NCI-H460 (cell line): ENCODE measurements at places on chromosomes 1 and 21. TPM values are rescaled to one million over a fixed set of nuclear protein-coding genes. Genes with fewer than 3 reads are reported as not detected.

The COQ8A gene
- total RNA-seq: 24.7 and 29.0 TPM in 2 replicates

The CCDC190 gene
- total RNA-seq: not detected in 2 replicates

The CAMTA1 gene
- total RNA-seq: 39.0 and 39.9 TPM in 2 replicates

The SYCP1 gene
- total RNA-seq: not detected in 2 replicates

- DNase-seq: no peak
These were observed 52.8 kb downstream of the FHAD1 start for GRCh38 chr1:15299806-15300205.

DNA sequence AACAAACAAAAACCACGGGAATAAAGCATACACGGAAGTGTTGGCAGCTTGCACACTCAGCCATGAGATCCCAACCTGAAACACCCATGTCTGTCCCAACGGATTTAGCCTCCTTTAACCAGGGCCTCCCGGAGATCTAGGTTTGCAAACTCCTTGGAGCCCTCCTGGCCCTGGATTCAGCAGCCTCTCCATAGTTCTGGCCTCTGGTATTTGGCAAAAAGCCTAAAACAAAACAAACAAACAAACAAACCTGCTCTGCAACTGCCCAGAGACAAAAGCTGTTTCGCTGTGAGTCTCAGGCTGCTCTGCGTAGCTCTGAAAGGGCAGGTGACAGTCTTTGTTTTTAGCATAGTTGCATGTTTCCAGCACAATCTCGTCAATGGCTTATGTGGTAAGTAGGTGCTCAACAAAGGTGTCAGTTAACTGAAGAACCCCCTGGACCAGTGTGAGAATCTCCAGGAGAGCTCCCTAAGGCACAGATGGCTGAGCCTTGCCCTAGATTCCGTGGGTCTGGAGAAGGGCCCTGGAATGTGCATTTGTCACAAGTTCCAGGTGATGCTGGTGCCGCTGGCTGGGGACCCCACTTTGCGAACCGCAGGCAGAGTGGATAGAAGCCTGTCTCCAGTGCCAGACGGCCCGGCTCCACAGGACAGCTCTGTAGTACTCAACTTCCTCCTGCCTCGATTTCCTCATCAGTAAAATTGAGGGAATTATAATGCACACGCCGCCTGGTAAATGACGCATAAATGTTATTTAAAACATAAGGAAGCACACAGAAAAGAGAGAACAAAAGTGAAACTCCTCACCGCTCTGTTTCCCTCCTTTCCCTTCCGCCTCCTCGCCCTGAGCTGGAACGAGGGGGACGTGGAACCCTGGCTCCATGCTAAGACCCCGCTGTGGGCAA lies 86.2 kb downstream of the RIPK4 start:
- DNase-seq: no peak

The APOBEC4 gene
- total RNA-seq: not detected in 2 replicates

The MAN1C1 gene
- total RNA-seq: 0.10 TPM in 1 of 2 replicates, not detected in the other

GRCh38 chr1:99266726-99267125 lies 2.4 kb downstream of the PLPPR4 start:
- no peak for DNase-seq

- DNase-seq: peak; percentile 68
These were observed 35.4 kb downstream of the PTPRU start for GRCh38 chr1:29271724-29272123.

DNA sequence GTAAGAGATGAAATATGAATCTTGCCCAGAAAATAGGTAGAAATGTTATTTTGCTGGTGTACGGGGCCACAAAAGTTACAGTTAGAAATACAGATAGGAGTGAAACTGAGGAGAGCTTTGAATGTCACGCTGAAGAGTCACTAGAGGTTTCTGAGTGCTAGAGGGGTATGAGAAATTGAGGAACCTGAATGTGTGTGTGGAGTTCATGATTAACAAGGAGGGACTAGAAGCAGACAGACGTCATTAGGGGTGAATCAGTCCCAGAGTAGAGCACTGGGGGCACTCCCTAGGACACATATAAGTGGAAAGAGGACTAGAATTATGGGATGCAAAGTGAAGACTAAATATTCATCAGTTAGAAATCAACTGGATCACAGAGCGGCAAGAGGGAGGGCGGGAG lies 188.9 kb upstream of the MAP1LC3C start:
- DNase-seq: no peak

GRCh38 chr1:19936061-19936750 lies 12.8 kb upstream of the PLA2G2E start:
- DNase-seq: no peak

The SLC30A10 gene
- not detected in 2 replicates for total RNA-seq

The CA14 gene
- not detected in 2 replicates for total RNA-seq

The GNAT2 gene
- not detected in 2 replicates for total RNA-seq

- no peak for DNase-seq
These were observed 271.3 kb downstream of the NPHP4 start for GRCh38 chr1:5720936-5721335.

GRCh38 chr1:7536891-7537591 lies 234.1 kb upstream of the VAMP3 start:
- no peak for DNase-seq

DNA sequence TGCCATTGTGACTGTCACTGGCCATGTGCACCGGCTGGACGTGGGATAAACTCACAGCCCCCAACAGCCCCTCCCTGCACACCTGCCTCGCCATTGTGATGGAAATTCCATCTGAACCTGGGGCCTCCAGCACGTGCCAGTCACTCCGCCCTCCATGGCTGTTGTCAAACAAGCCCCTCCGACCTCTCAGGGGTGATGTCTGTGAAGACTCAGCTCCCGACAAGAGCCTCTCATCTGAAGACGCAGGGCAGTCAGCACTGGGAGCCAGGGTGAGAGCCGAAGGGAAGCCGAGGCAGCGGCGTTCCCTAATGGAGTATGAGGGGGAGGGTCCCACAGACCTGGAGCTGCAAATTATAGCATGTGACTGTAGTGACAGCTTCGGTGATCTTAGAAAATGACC lies 1.4 kb upstream of the KRTAP10-2 start:
- DNase-seq: no peak

The COA7 gene
- 11.5 and 15.6 TPM in 2 replicates for total RNA-seq

- DNase-seq: no peak
These were observed 25.1 kb upstream of the EEIG2 start for GRCh38 chr1:108534759-108535158.

GRCh38 chr1:246698466-246699094 lies 25.6 kb upstream of the SCCPDH start:
- no peak for DNase-seq

DNA sequence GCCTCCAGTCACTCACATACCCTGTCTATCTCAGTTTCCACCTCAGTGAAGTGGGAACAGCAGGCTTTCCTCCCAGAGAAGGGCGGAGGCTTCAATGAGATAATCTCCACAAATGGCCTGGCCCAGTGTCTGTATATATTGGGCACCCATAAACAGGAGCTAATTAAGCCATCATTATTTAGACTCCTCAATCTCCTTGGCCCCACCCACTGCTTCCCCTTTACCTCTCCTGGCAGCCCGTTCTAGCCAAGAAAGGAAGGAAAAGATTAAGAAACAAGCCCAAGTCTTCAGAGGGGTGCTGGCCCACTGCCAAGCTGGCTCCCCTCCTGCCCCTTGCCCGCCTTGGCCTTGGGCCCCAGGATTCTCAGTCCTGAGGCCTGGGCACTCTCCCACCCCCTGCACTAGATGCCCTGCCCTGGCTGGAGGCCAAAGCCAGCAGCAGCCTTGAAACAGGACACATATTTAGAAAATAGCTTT lies 15.9 kb upstream of the EPB41 start:
- DNase-seq: no peak

GRCh38 chr21:44583089-44583799 lies 2.8 kb upstream of the KRTAP10-5 start:
- no peak for DNase-seq

DNA sequence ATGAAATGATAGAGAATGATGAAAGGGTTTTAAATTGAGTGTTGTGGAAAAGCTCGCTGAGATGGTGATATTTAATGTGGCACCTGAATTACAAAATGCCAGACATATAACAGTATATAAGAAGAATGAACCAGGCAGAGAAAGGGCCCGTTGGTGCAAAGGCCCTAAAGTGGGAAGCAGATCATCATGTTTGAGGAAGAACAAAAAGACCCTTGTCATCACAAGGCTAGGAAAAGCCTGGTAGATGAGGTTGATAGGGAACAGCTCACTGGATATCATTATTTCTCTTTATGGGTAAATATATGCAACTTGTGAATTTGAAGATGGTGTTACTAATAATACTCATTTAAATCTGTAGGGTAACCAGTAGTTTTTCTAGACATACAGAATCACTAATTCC lies 11.0 kb downstream of the RAP1A start:
- DNase-seq: no peak

DNA sequence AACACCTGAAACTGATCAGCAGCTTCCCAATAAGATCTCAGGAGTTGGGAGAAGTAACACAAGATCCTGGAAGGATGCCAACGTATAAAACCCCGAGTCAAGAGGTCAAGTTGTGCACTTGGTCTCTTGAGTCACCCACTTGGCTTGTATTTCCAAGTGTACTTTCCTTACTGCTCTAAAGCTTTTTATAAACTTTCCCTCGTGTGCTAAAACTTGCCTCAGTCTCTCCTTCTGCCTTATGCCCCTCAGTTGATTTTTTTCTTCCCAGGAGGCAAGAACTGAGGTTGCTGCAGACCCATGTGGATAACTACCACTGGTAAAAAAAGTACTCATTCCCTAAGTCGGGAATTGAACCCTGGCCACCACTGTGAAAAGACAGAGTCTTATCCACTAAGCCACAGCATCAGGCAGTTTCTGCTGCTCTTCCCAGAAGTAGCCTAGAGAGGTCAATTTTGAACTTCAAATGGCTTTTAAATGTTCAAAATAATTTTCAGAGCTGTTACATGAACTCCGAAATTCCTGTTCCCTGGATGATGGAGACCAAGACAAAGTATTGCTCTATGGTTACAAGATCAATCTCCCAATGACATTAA lies 28.9 kb downstream of the ITLN2 start:
- peak; percentile 27 for DNase-seq

DNA sequence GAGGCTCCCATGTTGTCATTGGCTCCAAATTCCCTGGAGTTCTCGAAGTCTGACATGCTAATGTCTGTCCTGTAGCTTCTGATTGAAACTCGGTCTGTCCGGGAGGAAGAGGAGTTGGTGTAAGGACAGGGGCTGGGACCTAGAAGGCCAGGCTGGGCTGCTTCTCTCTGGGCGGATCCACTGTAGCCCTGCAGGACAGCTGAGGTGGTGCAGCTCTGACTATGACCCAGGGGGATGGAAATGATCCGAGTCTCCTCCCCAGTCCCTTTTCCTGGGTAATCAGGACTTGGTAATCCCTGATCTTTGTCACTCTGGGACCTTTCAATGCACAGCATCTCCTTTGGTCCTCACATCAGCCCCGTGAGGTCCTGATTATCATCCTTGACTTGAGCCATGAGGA lies 10.0 kb upstream of the FCMR start:
- no peak for DNase-seq

GRCh38 chr1:1092894-1093609 lies 18.9 kb upstream of the RNF223 start:
- DNase-seq: no peak

The FAM3B gene
- not detected in 2 replicates for total RNA-seq

The SRRM1 gene
- 50.4 and 50.9 TPM in 2 replicates for total RNA-seq

DNA sequence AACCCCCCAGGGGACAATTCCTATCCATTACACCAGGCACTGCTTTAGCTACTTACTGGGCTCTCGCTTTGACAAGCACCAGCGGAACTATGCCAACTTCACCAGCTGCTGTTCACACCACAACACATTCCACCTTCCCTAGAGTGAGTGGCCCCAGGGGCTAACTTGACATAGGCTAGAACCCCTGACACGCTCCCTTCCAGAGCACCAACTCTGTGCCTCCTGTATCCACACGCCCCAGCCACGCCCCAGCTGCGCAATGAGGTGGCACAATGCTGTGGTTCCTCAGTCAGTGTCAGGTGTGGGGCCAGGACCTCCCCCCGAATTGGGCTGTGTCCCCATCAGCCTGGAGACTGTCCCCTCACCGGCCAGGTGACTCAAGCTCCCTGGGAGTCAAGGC lies 11.7 kb upstream of the FGR start:
- no peak for DNase-seq

DNA sequence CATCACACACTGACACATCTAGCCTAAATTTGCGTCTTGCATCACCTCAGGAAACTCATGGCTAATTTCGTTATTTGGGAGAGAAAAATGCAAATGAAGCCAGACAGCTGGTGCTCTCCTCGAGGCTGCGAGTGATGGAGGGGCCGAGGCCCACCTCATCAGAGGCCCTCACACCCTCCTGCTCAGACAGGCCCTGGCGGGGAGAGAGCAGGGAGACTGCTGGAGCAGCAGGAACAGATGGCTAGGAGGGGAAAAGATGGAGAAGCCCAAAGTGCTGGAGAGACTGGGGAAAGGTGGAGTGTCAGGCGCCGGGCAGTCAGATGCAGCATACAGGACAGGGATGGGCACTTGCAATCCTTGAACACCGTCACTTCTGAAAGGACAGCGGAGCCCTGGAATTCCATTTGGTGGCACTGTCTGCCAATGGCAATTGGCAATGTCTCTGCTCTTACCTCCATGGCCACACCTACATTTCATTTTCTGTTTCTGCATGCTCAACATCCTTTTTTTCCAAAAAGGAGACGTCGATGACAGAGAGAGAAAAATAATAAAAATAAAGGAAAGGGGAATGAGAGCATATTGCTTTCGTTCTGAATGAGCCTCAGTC lies 286.2 kb downstream of the SPATA17 start:
- no peak for DNase-seq

The MXRA8 gene
- not detected in 2 replicates for total RNA-seq

The DMRTA2 gene
- 10.7 and 10.8 TPM in 2 replicates for total RNA-seq

- peak; percentile 60 for DNase-seq
These were observed 18.3 kb upstream of the CAPN8 start for GRCh38 chr1:223683586-223684487.

GRCh38 chr1:58857680-58858673 lies 74.1 kb upstream of the JUN start:
- no peak for DNase-seq

GRCh38 chr1:192702212-192702902 lies 66.4 kb downstream of the RGS13 start:
- peak; percentile 65 for DNase-seq

- DNase-seq: no peak
These were observed 110.2 kb upstream of the FGGY start for GRCh38 chr1:59186656-59187055.

GRCh38 chr1:87950369-87950768 lies 621.7 kb downstream of the LMO4 start:
- no peak for DNase-seq

The C4BPA gene
- not detected in 2 replicates for total RNA-seq
